NB4 (cell line): ENCODE measurements at places on chromosomes 5 and 9.

DNA sequence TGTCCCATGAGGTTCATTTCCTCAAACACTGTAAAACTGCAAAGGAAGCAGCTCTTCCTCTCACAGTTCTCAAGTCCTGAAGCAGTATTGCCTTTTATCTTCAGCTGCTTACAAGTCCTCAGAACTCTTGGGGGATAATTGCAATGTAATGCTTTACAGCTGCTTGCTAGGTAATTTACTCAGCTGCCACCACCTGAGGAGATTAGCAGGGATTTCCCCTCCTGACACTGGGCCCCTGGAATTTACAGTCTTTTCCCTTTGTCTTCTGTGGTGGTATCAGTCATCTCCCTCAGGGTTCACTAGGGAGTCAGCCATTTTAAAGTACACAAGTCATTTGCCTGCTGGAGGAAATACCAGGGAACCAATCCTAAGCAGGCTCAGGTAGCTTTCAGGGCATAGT, 754.3 kb upstream of the GRAMD2B start:
- DNase-seq = no peak

GRCh38 chr5:69004676-69005075, 89.1 kb upstream of the SLC30A5 start:
- no peak for DNase-seq

DNA sequence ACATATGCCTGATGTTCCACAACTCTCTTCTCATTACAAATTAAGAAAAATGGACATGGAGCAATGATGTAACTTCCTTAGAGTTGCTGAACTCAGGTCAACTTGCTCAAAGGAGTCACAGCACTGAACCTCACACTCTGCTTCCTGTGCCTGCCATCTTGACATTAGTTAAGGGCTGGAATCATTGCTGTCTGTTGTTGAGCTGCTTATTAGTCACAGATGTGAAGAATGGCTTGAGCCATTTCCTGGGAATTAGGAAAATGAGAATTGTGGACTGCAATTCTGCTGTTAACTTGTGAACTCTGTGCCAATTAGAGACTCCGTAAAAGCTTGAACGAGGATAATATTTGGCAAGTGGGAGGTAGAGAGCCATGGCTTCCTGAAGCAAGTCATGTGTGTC, 212.0 kb downstream of the ADAMTS12 start:
- DNase-seq = no peak

- no peak for DNase-seq
Observed at GRCh38 chr9:79360387-79361347, 211.1 kb upstream of the TLE4 start.

GRCh38 chr5:39475881-39476842, 51.4 kb upstream of the DAB2 start:
- no peak for DNase-seq

DNA sequence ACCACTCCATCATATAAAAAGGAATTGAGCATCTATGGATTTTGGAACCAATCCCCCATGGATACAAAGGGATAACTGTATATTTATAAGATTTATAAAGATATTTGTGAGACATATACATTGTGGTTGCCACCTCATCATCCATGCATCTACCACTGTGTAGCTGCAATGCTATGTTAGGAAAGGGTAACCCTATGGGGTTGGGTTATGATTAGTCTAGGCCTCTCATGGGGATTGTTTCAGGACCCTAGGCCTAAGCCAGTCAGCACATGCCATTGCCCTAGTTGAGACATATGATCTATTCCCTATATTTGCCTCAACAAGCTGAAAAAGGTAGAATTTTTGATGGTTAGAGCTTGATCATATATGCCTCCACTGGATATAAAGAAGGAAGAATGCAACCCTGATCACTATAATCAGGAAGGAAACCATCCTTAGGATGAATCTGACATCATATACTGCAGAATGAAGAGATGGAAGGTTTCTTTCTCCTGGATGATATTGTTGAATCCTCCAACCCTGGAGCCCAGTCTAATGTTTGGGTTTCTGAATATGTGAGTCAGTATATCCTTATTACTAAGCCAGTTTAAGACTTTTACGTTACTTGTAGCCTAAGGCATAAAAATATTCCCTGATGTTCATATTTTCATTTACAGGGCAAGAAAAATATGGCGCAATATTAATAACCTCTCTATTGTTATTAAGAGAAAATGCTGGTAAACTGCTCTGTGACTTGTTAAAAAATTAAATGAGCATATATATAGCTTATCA, 94.2 kb downstream of the ADAMTS19 start:
- no peak for DNase-seq

DNA sequence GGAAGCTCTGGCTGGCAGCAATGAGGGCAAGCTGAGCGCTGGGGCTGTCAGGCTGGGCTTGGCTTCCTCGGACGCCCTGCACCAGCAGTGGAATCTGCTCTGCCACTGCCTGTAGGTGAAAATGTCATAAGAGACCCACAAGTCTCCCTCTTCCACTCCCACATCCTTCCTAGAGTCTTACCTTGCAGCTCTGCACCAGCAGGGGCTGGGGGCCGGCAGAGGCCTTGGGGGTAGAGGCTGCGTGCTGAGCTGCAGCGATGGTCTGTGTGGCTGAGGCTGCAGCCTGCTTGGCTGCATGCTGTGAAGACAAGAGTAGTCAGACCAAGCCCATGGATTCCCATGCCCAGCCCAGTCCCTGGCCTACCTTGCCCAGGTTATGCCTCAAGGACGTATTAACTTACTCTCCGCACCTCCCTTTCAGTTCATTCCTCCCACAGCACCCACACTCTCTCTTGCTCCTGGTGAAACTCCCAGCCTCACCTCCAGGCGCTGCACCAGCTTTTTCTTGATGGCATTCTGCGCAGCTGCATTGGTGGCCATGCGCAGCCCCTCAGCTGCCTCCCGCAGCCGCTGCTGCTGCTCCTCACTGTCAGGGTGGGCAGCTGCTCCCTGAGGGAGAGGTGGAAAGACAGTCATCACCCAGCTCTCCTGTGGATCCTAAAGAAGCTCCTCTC, 17.3 kb downstream of the TLN1 start:
- no peak for DNase-seq

DNA sequence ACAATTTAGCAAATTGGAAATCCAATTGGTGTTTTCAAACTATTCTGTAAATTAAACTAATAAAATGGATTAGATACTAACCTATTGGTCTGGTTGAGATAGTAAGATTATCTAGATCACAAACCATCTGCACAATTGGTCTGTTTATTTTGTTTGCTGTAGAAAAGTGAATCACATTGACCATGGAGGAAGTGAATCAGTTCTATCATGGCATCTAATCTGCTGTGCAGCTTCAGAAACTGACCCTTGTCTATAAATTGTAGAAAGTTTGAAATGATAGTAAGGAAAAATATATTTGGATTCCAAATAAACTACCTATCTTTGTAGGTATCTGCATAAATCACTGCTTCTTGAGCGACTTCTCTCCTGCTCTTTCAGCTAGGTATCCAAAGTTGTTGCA, 1865.4 kb downstream of the MAT2B start:
- no peak for DNase-seq

GRCh38 chr5:53071738-53072137, 37.8 kb downstream of the MOCS2 start:
- DNase-seq = no peak

- no peak for DNase-seq
Observed at GRCh38 chr5:24320643-24321042, 324.1 kb downstream of the CDH10 start.

DNA sequence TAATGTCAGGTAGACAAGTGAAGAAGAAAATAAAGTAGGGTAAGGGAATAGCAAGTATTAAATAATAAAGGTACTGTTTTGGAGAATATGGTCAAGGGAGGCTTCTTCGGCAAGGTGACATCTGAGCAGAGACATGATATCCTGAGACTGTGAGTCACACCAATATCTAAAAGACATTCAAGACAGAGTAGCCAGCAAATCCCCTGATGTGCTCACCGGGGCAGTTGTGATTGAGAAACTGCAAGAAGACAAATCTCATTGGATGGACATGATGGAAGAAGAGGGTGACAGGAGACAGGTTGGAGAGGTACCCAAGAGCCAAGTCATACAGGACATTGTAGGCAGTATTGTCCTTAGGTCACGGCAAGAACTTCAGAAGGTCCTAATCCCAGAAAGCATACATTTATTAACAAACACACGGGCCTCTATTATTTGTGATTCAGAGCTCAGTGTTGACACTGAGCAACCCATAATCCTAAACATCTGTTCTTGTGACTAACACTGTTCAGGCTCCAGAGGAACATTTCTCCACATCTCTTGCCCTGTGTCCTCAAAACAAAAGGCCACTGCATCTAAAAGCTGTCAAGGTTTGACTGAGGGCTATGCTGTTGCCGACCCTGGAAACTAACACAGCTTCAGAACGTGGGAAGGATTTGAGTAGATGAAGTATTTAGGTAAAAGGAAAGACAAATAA, 258.7 kb upstream of the CLINT1 start:
- DNase-seq = no peak

- peak; percentile 53 for DNase-seq
Observed at GRCh38 chr5:513216-514100, 10.8 kb downstream of the SLC9A3 start.

DNA sequence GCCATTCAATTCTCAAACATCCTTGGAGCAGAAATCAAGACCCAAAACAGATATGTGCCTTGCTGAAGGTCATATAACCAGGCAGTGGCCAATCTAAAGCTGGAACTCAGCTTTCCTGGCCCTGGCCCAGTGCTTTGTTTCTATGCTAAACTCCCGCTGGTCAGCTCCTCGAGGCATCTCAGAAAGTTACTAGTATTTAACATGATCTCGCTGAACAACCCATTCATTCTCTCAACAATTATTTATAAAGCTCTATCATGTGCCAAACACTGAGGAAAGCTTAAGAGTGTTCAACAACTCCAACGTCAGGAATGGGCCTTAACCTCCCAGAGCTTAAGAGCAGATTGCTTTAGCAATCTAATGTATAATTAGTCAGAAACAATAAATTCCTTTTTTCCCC, 54.0 kb downstream of the FOXD1 start:
- DNase-seq = no peak

- DNase-seq = peak; percentile 28
Observed at GRCh38 chr9:9352877-9353481, 1259.8 kb downstream of the PTPRD start.

GRCh38 chr5:175344331-175345195, 99.4 kb downstream of the DRD1 start:
- no peak for DNase-seq

- no peak for DNase-seq
Observed at GRCh38 chr9:121781701-121782464, 130.4 kb downstream of the DAB2IP start.

DNA sequence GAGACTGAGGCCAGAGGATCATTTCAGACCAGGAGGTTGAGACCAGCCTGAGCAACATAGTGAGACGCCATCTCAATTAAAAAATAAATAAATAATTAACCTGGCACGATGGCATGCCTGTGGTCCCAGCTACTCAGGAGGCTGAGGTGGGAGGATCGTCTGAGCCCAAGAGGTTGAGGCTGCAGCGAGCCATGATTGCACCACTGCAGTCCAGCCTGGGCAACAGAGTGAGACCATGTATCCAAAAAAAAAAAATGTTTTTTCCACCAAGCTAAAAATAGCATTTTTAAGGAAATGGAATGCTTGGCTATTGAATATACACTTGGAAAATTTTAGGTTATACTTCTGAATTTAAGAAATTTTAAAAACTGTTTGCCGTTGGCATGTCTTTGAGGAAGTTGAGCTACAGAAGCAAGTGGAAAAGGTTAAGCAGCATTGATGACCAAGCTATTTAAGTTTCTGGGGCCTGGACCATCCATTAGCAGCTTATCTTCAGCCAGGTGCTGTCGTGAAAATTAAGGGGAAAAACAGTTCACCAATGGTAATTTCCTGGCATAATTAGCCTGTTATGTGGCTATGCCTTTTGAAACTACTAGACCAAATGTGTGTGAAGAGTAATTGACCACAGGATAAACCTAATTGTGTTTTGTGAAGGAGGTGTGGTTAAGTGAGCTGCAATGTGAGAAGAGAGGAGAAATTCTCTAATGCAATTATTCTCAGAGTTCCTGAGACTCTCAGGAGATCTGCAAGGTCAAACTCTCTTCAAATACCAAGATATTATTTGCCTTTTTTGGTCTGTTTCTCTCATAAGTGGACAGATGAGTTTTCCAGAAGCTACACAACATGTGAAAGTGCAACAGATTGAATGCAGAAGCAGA, 21.0 kb downstream of the F2R start:
- DNase-seq = no peak

DNA sequence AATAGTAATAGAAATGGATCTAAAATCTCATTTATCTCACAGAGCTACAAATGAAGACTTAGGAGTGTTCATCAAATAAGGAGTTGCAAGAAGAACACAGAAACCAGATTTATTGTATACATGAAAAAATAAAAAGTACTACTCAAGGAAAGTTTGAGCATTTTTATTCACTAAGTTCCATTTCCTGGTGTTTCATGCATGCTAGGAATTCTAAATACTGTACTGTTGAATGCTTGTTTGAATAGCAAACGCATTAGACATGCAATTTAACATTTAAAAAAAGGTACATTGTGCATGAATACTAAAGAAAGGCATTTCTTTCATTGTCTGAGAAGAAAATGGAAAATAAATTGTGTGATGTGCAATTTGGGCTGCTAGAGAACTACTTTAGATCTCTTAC, 52.1 kb downstream of the C6 start:
- no peak for DNase-seq

DNA sequence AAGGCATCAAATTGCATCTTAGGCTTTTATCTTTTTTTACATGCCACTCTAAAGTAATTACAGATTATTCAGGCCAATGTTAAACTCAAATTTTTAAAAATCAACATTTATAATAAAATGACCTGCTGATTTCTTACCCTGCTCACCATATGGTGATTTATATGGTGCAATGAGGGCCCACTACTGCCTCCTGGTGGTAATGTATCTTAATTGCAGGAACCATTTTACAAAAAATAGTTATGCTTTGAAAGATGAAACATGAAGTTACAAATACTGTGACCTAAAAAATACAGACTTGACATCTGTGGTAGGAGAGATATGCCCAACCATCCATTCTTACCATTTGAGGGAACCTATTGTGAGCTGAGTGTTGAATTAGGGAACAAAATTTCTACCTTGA, 292.6 kb upstream of the TAS2R1 start:
- DNase-seq = peak; percentile 27

DNA sequence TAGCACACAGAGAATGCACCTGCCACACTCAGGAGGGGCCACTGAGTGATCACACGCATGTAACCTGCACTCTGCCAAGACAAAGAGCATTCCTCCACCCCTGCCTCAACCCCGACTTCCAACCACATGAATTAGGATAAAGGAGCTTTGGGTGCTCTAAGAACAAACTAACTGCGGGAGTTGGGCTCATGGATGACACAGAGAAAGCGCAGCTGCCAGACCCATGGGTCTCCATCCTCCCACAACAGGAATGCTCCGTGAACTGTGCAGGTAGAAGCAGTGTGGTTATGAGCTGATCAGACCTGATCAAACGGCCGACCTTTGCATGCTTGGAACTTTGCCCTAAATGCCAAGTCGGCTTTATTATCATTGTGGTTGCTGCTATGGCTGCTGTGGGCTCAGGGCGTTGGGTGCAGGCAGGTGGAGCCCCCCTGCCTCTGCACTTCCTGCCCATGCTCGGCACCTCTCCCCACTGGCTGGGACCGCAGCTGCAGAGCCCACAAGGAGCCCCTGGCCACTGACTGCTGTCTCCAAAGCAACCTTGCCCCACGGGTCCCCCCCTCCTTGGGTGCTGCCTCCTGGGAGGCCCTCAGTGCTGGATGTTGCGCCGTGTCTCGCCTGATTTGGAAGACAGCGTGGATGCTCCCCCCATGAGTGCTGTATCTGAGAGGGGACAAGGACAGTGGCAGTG, 2.6 kb upstream of the SLC6A3 start:
- no peak for DNase-seq

- no peak for DNase-seq
Observed at GRCh38 chr9:93587284-93587650, 10.9 kb downstream of the PHF2 start.
